SK-N-MC (cell line): ENCODE measurements at places on chromosomes 6 and 20.

DNA sequence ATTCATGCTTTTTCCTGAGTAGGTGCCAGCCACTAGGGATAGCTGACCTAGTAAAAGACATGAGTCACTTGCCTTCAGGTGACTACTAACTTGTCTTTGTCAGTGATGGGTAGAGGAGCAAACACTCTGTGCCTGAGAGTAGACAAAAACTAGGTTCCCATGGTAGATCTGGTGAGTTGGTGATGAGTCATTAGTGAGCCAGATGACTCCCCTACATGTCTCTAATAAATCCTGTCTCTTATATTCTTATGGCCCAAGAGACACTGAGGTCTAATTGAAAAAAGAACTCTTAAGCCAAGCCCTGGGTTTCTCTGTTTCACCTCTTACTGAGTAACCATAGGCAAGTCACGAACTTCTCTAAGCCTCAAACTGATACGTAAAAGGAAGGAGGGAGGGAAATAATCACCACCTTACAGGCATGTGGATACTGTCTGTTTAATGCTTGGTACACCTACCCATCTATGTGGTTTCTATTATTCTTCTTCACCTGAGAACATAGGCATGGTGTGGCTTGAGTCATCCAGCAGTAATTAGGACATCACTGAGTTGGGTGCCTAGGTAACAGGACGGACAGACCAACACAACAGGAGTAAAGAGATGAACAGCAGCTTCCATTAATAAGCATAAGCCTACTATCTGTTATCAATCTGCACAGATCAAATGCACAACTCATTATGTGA lies 20.3 kb downstream of the TTPAL start:
- no peak for DNase-seq

DNA sequence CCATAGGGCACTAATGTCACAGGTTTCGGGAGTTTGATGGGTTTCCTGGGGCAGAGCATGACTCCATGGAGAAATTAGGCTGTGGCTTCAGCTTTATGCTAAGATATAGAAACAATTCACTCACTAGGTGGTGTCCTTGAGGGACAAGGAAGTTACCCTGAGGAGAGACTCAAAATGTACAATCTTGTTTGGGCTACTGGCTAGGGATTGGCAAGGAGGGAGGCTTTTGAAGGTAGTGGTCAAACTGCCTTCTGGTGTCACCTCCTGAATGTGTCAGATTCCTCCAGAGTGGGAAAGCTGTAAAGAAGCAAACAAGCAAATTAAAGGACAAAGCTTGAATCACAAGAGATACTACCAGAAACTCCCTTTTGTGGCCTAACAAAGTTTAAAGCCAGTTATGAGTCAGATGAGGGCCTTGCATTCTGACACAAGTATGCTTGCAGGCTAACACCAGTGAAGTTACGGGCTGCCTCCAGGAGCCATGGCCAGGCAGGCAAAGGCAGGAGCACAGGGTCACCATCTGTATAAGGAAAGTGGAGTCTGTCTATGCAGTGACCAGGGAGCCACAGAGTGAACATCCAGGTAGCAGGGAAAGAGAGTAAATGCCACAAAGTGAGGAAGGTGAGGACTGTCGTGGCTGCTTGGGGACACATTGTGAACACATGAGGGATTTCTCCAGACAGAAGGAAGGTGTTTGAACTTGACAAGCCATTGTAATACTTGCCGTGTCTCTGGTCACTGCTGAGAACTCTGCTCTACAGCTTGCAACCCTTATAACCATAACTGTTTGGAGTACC lies 107.7 kb upstream of the DTNBP1 start:
- no peak for DNase-seq

GRCh38 chr6:143110572-143110971 lies 49.9 kb downstream of the AIG1 start:
- DNase-seq = no peak

DNA sequence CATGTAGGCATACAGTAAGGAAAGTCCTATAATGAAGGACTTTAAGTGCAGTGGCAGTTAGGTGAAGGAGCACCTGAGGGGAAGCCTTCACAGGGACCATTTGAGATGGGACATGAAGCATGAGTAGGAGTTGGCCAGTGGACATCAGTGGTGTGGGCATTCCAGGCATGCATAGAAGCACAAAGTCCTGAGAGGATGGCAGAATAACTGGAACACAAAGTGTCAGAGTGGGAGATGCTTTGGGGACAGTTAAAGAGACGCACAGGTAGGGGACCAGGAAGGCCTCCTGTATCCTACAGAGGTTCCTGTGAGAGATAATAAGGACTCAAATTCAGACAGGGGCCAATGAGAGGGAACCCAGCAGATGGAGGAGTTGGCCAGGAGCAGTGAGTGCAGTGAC lies 26.4 kb upstream of the EFHC1 start:
- no peak for DNase-seq

DNA sequence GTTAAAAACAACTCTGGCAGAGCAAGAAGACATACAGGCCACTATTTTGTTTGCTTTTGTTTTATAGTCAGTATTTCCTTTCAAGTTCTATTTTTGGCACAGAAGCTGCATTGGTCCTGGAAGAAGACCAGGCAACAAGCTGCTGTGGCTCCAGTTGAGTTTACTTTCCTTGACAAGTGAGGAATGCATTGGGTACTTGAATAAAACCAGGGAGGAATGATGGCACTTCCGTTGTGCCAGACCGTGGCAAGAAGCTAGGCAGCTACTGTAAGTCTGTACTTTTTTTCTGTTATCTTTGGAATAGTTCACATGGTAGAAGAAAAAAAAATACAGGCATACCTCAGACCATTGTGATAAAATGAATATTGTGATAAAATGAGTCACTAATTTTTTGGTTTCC lies 66.3 kb downstream of the NCOA3 start:
- DNase-seq = no peak

- no peak for DNase-seq
Observed at GRCh38 chr20:49899541-49900383, 15.6 kb downstream of the SPATA2 start.

DNA sequence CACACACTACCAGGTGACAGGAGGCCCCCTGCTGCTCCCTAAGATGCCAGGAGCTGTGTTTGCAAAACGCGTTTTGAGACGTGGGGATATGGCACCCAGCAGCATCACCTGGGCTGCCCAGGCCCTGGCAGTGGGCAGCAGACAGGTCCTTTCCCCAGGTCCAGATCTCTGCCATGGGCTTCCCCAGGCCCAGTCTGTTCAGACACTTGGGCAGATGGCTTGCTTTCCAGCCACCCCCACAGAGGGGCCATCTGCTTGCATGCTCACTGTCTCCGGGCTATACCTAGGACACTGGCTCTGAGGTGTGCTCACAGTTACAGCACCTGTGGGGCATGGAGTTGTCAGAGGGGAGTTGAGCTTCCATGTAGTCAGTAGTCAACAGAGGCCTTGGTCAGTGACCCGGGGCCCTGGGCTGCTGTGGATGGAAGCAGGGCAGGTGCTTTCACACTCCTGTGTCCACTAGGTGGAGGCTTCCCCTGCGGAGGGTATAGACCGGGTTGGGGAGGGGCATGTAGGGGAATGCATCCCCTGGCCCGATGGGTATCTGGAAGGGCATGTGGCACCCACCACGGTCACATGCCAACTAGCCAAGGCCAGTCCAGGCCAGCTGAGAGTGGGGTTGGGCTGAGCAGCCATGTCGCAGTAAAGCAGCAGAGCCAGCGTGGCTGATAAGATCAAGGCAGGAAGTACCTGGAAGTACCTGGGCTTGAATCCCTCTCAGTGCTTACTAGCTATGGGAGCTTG lies 185.4 kb upstream of the SLC24A3 start:
- no peak for DNase-seq

DNA sequence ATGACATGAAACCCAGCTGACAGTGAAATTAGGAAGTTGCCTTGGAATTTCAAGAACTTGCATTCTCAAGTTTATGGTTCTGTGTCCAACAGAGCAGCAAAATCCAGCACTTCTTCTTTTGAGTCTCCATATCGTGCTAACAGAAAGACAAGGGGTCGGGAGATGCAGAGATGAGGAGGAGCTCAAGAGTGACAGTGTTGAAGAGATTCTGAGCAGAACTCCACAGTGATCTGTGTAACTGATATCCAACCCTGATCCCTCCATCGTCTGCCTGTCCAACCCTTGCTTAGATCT lies 21.2 kb upstream of the BTN1A1 start:
- DNase-seq = no peak

- DNase-seq = no peak
Observed at GRCh38 chr6:43013097-43013842, 476 bp downstream of the MEA1 start.
